ENCODE measurements at places on chromosomes 11 and 22. TPM values are rescaled to one million over a fixed set of nuclear protein-coding genes. Genes with fewer than 3 reads are reported as not detected.

Gene LSP1
- 437 TPM for polyA plus RNA-seq

Gene MSANTD4
- polyA plus RNA-seq: not detected

Gene GGTLC2
- not detected for polyA plus RNA-seq

Gene ZDHHC8
- polyA plus RNA-seq: 3.7 TPM

Gene SMC1B
- not detected for polyA plus RNA-seq

Gene PLAAT4
- polyA plus RNA-seq: 933 TPM

Gene HEPHL1
- not detected for polyA plus RNA-seq

Gene ISX
- polyA plus RNA-seq: not detected

DNA sequence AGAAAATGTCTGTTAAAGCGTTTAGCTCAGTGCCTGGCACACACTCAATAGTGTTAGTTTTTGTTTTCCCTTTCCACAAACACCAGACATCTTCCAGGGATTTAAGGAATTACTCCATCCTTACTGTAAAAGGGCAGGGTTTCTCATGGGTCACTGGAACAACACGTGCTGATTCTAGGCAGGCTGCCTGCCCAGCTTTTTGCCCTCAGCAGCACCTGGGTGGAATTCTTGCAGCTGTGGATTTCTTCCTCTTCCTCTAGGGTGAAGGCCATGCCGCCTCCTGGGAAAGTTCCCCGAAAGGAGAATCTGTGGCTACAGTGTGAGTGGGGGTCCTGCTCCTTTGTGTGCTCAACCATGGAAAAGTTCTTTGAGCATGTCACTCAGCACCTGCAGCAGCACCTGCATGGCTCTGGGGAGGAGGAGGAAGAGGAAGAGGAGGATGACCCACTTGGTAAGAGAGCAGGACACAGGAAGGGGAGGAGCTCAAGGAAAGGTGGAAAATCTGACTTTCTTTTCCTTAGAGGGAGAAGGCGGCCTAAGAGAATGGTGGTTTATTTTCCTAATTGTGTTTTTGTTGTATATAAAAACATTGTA is 5.4 kb downstream of the HINFP start:
- DNase-seq: no peak

DNA sequence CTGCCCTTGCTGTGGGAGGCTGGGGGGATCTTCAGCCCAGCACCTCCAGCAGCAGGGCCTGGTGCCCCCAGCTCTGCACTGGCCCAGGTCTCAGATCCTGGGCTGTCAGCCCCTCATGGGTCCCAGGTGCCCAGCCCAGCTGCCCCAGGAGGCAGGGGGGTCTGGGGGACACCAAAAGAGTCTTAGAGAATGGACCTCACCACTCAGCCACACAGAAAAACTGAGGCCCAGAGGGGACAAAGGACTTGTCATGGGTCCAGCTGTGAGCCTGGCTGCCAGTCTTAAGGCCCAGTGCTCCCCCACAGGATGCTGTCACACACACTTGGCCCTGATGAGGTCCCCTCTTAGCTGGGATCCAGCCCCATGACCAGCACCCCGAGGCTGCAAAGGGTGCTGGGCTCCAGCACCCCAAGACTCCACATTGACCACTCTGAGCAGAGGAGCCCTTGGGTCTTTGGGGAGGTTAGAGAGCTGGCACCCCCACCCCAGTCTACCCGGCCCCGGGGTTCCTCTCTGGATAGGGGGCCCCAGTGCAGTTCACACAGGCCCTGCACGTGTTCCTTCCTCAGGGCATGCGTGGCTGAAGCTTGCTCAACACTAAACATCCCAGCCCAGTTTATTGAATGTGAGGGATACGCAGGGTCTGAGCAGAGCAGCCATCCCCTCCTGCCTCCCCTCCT is 54.4 kb downstream of the IGLL5 start:
- no peak for DNase-seq

- DNase-seq: no peak
These were observed 20.8 kb downstream of the TUBGCP6 start for GRCh38 chr22:50224071-50224470.

DNA sequence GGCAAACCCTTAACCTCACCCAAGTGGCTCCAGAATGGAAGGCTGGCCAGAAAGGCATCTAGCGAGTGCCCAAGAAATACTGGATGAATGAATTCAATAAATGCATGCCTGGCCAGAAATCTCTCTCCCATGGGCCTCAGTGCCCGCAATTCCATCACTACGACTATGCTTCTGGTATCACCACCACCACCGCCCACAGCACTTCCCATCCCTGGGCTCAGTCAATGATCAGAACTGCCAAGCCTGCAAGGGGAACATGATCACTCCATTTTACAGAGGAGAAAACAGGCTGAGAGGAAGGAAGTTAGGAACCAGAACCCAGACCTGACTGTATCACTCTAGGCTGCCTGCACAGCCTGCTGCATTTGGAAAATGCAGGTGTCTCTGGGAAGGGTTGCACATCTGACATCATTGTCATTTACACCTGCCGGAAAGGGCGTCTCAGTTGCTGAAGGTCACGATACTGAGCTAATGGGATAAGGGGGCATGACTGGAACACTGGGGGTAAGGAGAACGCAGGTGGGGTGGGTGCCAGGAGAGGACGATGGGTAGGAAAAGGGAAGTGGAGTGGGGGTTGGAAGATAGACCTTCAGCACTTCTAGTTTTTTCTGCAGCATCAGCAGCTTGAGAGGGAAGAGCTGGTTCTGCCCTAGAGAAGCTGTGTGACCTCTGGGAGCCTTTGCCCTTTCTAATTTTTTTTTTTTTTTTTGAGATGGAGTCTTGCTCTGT is 3.2 kb downstream of the GPR152 start:
- DNase-seq: no peak

DNA sequence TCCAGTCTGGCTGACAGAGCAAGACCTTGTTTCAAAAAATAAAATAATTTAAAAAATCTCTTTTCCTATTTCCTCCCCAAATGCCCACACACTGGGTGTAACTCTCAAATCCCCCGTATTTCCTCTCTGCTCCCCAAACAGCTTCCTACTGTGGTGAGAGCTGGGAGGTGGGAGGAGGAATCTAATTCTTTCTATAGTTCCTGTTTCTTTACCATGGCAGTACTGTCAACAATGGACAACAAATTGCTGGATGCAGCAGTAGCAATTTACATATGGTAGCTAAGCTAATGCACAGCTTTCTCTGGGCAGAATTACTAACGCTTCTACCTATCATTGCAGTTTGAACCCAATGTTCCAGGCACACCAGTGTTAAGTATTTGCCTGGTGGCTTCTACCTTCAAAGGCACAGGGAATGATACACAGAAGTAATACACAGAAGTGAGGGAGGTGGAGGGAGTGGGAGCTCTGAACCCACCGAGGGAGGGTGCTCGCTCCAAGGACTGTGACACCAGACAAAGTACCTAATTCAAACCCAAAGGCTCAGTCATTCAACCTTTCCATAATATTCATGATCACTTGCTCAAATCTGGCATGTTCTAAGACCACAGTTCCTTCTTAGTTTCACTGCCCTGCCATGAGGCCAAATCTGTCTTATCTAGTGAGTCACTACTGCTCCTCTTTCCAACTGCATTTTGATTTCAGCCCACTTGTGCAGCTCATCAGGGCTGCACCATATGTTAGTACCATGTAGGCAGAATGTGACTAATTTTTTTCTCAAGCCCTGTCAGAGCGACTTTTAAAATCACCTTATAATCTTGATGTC is 37.9 kb downstream of the CELF1 start:
- no peak for DNase-seq

GRCh38 chr11:106238704-106239360 is 161.4 kb downstream of the AASDHPPT start:
- no peak for DNase-seq

GRCh38 chr22:45968751-45969413 is 8.1 kb downstream of the WNT7B start:
- DNase-seq: no peak

DNA sequence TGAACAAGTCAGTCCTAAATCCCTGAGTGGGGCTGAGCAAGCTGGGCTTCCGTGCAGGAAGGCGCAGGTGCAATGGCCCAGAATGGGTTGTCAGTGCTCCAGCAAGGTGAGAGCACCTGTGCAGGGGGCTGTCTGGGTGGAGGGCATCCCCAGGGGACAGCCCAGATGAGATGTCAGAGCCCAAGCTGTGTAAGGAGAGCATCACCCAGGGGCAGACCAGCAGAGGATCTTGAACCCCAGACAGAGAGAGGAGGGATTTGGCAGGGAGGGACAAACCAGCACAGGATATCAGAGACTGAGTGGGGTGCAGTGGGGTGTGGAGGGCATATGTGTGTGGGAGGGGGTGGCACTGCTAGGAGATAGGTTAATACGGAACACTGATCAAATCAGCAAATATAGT is 114.9 kb upstream of the TMEM45B start:
- no peak for DNase-seq

GRCh38 chr22:49785046-49785521 is 42.6 kb downstream of the BRD1 start:
- DNase-seq: peak; percentile 23

DNA sequence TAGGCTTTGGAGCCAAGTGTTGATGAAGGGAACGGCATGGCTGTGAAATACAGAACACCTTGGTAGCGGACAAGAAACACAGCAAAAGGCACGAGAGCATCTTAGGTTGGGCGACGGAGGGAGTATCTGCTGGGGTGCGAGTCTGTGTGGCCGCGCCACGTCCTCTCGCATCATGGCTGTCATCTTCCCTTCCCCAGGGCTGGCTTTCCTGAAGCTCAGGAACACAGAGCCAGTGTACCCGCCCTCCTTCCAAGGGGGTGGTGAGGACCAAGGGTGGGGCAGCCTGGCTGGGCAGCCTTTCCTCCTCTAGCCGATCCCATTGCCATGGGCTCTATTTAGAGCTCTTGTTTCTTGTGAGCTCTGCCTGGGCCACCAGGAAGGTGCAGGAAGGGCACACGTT is 154.4 kb downstream of the FEZ1 start:
- no peak for DNase-seq

DNA sequence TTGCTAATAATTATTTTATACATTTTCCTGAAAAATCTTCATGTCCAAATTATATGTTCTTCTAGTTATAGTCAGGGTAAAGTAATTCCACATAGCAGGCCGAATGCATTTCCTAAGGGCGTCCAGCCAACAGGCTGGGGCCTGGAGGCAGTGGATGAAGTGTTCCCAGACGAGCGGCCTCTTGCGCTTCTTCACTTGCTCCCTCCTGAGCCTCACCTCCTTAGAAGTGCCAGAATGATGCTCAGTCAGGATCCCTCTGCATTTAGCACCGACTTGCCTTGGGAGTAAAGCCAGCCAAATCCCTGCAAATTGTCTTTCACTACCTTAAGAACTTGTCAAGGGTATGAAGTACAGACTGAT is 1.5 kb downstream of the OLFML1 start:
- no peak for DNase-seq

DNA sequence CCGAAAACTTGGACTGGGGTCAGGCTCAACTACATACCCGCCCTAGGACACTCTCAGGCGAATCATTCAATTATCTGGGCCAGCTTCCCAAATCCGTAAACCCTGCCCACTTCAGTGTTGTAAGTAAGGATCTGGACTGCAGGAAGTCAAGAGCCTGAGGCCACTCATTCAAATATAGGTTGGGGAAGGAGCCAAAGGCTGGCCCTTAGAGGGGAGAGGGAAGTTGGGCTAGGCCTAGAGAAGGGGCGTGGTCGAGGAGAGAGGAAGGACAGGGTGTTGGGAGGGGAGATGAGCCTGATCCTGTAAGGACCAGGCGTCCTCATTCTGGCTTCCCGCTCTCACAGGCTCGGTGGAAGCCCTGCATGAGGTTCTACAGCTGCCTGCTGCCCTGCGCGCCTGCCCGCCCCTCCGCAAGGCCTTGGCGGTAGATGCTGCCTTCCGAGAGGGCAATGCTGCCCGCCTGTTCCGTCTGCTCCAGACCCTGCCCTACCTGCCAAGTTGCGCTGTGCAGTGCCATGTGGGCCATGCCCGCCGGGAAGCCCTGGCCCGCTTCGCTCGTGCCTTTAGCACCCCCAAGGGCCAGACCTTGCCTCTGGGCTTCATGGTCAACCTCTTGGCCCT is 3.0 kb downstream of the SAC3D1 start:
- DNase-seq: no peak

GRCh38 chr11:61950035-61950547 is at the start of gene BEST1:
Gene BEST1 (plus strand): TSS chr11:61950351. CDS start chr11:61951807, 1,456 bp downstream.
- DNase-seq: no peak

DNA sequence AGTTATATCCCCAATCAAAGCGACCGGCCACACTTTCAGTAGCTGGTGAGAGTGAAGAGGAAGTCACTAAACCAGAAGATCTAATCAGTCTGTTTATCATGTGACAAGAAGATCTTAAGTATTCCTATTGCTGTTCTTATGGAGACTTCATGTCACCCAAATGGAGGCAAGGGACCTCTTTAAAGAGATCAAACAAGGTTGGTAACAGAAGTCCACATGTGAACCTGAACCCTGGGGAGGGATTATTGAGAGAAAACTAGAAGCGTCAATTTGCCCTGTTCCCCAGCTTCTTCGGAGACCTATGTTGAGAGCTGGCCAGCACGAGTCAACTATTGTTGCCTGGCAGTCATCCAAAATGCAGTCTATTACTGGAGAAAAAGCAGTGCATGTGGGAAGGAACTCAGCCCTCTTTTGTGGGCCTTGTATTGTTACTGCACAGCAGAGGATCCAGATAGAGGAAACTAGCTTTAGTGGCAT is 76.9 kb upstream of the CTSC start:
- DNase-seq: peak; percentile 26

DNA sequence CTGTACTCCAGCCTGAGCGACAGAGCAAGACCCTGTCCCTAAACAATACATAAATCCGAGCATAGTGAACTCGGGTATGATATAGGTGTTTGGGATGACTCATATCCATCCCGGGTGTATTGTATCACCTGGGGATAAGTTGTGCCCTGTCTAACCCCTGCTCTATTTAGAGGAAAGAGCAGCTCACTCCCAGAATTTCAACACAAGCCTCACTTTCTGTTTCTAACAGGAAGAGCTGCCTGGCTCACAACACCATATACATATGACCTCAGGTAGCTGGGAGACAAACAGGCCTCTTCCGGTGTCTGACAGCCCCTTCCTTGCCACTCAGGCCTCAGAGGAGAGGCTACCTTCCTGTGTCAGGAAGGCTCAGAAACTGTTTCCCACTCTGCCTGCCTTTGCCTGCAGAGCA is 9.9 kb upstream of the MICALL1 start:
- DNase-seq: peak; percentile 58

DNA sequence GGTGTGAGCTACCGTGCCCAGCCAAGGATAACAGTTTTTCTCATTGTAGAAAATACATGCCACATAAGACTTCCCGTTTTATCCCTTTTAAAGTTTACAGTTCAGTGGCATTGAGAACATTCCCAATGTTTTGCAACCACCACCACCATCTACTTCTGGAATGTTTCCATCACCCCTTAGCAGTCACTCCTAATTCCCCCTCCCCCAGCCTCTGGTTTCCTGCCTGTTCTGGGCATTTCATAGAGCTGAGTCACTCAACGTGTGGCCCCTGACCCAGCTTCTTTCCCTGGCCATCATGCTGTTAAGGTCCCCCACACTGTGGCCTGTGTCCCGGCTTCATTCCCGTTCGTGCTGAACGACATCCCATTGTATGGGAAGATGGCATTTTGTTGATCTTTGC is 30.7 kb downstream of the FGF4 start:
- no peak for DNase-seq

- no peak for DNase-seq
These were observed 16.0 kb downstream of the POLD3 start for GRCh38 chr11:74608431-74608830.

DNA sequence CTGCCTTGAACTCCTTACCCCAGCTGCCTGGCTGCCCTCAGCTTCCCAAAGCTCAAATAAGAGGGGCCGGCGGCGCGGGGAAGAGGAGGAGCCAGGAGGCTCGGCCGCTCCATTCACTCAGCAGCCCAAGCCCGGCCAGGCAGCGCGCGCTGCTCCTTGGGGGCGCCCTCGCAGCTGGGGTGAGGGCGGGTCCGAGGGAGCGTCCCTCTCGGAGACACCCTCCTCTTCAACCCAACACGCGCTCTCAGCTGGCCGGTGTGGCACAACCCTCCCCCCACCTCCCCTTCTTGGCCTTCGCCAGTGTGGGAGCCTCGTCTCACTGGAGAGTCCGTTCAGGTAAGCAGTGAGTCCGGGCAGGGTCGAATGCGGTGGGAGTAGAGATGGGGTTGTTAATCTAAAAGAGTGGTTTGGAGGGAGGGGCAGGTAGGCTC is at the start of gene WT1:
WT1 (minus strand) TSS at position 29 of the 431 bp plus-strand sequence.
- DNase-seq: no peak
